ENCODE measurements at places on chromosomes 1 and 21.

GRCh38 chr1:212157252-212157651 is 121.7 kb downstream of the DTL start:
- no peak for DNase-seq

GRCh38 chr1:214295934-214296333 is 15.0 kb downstream of the SMYD2 start:
- DNase-seq = no peak

DNA sequence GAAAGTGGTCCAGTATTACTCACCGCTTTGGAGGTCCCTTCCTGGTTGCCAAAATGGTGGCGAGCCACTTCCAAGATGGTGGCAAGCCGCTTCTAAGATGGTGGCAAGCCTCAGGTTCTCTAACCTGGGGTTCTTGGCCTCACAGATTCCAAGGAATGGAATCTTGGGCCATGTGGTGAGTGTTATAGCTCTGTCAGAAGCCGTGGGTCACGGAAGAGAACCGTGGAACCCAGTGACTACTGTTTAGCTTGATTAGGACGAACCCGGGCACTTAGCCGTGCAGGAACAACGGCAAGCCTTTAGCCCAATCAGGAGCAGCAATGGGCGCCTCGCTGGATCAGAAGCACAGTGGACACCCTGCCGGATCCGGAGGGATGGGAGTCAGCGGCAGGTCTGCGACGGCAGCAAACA is 356.2 kb upstream of the TMPRSS15 start:
- DNase-seq = no peak

DNA sequence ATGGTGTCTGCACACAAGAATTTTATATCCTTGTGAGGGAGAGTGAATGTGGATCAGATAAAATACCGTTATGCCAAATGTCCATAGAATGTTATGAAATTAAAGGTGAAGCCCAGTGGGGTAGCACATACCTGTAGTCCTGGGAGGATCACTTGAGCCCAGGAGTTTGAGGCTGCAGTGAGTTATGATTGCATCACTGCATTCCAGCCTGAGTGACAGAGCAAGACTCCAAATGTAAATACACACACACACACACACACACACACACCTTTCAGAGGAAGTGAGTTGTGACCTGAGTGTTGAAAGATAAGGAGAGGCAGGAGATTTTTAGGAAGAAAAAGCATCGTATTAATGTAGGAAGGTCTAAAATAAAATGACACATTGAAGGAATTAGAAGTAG is 28.1 kb upstream of the ZYG11A start:
- no peak for DNase-seq

DNA sequence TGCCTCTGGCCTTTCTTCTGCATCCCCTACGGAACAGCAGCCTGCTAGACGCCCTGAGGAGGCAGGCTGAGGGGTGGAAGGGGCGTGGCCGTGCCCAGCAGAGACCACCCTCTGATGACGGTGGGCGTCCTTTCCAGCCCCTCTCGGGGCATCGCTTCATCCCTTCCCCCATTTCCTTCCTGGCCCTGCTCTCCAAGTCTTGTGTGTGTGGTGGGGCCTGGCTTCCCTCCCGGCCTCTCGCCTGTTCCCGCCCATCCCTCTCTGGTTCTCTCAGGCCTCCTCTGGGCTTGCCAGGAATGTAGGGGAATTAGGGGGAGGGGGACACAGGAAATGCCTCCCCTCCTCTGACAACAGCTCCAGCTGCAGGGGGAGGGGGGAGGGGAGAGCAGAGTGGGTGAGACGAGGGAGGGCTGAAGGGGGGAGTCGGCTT is 51.1 kb downstream of the SKI start:
- DNase-seq = no peak

- DNase-seq = no peak
Measured at GRCh38 chr1:33758698-33759097, 105.2 kb upstream of the HMGB4 start.

- no peak for DNase-seq
Measured at GRCh38 chr21:45586289-45586858, 44.1 kb upstream of the SLC19A1 start.

DNA sequence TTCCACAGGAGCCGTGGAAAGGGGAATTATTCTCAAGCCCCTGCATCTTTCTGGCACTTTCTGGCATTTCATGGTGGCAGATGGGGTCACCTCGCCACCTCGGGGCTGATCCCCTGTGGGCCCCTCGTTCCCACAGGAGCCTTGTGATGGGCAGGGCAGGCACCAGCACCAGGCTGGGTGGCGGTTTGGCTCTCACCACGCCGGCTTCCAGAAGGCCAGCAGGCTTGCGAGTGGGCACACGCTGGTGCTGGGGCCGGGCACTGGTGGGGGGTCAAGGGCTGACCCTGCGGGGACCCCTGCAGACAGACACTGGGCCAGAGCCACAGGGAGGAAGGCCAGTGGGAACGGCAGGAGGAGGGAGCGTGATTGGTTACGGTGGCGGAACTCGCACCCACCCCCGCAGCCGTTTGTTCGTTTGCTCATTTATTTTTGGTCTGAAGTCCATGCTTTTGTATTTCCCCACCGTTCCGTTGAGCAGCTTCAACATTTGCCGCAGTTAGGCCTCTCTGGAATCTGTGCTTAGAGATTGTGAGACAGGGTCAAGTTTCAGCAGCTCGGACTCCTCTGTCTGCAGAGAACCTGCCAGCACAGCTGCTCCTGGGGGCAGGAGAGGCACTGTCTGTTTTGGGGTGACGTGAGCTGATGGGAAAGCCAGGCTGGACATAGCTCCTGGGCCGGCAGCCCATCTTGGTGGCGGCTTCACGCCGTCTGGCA is 5.3 kb downstream of the COL18A1 start:
- DNase-seq = no peak

GRCh38 chr1:162977944-162978568 is 91.1 kb upstream of the RGS4 start:
- DNase-seq = no peak

All from NCI-H1436 (cell line).